Activated T-helper 1 cell treated with anti-CD3 and anti-CD28 coated beads, Interleukin-2, amount 50 U/mL, for 16 hours (primary cell): ENCODE measurements at places on chromosomes 11 and 22.

DNA sequence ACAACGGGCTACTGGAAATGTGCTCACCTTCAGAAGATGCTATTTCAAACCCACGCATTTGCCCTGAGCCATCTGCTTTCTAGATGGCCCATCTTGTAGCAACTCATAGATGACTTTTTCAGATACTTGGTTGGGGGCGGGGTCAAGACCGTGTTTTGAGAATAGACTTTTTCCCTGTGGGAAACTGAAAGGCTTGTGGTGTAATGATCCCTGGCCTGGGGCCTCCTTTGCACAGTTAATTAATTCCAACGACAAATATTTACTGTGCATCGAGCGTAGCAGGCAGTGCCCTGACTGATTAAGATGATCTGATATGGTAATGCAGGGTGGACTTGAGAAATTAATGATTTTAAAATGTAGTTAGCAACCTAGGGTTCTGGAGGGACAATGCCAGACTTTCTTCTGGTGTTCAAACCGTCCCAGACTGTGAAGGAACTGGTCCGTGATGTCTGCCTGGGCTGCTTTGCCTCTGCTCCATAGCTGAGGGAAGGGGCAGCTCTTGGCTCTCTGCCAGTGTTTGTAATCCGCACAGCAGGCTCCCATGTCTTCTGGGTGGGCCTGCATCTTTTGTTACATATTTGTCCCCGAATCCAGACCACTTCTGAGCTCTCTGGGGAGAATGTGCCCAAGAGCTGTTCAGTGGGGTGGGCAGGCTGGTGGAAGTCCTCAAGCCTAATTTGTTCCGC, 84.8 kb downstream of the ADAMTS15 start:
- DNase-seq = no peak

GRCh38 chr11:20474176-20474881, 86.8 kb downstream of the PRMT3 start:
- no peak for DNase-seq

DNA sequence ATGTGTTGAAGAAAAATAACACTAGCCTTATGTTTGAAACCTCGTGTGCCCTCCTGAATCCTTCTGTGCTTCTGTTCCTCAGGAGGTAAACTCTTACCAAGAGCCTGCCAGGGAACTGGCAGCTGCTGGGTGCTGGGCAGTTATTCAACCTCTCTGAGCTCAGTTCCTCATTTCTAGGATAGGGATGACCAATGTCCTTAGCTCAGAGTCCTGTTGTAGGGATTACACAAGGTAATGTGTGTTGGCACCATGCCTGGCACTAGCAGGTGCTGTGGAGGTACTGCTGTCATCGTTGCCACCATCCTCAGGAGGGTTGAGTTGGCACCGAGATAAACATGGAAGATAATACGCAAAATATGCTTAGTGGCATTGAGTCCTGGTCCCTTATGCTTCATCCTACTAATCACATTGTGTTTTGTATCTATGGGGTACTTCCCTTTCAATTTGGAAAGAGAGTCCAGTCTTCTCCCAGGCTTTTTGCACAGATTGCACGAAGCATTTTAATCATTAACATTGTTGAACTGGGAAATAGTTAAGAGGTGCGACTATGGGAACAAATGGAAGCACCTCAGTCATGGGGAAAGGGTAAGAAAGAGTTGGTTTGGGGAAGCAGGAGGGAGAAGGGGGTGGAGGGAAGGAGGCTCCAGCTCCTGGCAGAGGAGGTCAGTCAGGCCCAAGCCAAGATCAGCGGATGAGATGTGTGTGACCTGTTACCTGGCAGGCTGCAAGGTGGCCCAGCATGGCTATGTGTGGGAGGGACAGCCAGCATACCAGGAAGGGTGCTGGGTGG, 56.7 kb downstream of the CABIN1 start:
- DNase-seq = no peak

GRCh38 chr11:10439924-10440323, 15.1 kb upstream of the AMPD3 start:
- DNase-seq = no peak
